T-helper 2 cell (primary cell): ENCODE measurements at places on chromosomes 4 and X.
A peak's percentile ranks its signal among the peaks of the same experiment; 100 is the strongest.

DNA sequence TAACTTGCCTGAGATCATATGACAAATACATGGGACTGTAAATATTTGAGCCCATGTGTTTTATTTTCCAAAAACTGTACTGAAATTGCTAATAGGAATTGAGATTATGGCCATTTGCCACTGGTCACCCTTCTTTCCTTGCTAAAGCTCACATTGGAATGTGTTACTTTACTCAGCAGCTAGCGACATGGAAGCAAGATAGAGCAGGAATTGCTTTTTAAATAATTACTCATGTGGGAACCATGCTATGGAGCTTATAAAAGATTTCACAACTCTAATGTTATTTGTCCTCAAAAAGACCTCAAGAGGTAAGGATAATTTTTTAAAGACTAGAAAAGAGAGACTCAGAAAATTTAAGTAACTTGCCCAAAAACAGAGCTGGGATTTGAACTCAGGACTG is 48.8 kb upstream of the AFAP1 start:
- no peak for DNase-seq

GRCh38 chr4:155681886-155682285 is 15.2 kb downstream of the GUCY1A1 start:
- DNase-seq: no peak

GRCh38 chr4:87153078-87153870 is 67.1 kb downstream of the KLHL8 start:
- DNase-seq: no peak

DNA sequence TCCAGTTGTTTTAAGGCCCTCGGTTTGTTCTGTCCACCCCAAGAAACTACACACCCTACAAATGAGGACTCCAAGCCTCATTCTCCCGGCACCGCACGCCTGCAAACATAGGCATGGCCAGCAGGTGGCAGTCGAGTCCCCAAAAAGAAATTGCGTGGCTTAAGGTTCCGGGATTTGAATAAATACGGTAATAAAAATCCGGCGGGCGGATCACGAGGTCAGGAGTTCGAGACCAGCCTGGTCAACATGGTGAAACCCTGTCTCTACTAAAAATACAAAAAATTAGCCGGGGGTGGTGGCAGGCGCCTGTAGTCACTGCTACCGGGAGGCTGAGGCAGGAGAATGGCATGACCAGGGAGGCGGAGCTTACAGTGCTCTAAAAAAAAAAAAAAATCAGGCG is 21.8 kb upstream of the CSF2RA start:
- DNase-seq: peak; percentile 90

GRCh38 chr4:48976041-48976440 is 10.0 kb upstream of the CWH43 start:
- DNase-seq: no peak

GRCh38 chrX:16162391-16162790 is 4.9 kb upstream of the MAGEB17 start:
- DNase-seq: no peak

- no peak for DNase-seq
Measured at GRCh38 chrX:20434986-20435385, 168.3 kb upstream of the RPS6KA3 start.
